SW 1271 (cell line): ENCODE measurements at places on chromosomes 7 and 10.

GRCh38 chr7:71871446-71871845 lies 540.7 kb downstream of the CALN1 start:
- DNase-seq, result no peak

DNA sequence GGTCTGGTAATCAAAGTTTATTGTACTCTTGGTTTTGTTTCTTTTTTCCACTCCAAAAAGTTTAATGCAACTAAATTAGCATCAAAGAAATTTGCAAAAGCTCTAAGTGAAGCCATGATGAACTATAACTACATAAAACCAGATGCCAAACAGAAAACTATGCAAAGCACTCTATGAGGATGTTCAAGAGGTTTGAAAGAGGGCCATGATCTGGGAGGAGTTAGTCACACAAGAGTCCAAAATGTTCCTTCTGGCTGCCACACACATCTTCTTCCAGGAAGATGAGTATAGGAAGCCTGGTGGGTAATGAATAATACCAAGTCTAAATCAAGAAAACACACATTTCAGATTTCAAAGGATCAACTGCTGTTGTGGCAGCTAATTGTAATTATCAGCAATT lies 28.4 kb downstream of the GLI3 start:
- DNase-seq, result no peak

DNA sequence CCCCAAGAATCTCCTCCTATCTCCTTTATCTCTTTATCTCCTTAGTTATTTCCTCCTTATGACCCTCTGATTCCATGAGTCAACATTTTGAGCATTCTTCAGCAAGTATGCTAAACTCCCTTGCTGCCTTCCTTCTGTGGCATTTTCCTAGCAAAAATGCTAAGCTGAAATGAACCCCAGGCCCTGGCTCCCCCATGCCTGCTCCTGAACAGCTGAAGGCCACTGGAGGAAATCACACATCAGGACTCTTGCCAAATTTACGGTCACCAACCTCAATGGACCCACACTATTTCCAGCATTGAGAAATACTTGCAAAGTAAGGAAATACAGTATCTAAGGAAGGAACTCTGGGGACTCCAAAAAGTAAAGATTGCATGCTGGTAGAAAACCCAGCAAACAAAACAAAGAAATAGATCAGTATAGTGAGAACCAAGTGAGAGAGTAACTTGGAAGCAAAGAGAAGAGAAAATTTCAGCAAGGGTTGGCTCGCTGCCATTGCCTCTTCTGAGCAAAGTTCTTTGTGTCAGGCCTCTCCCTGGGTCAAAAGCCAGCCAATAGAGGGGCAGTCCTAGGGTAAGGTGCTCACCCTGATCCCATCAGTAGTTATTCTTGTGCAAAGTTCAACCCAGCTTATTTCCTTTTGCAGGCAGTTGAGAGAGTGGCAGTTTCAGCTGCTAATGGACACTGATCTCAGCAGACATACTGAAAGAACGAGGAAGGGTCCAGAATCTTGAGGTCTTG lies 5.1 kb upstream of the PLEKHS1 start:
- no peak for DNase-seq

DNA sequence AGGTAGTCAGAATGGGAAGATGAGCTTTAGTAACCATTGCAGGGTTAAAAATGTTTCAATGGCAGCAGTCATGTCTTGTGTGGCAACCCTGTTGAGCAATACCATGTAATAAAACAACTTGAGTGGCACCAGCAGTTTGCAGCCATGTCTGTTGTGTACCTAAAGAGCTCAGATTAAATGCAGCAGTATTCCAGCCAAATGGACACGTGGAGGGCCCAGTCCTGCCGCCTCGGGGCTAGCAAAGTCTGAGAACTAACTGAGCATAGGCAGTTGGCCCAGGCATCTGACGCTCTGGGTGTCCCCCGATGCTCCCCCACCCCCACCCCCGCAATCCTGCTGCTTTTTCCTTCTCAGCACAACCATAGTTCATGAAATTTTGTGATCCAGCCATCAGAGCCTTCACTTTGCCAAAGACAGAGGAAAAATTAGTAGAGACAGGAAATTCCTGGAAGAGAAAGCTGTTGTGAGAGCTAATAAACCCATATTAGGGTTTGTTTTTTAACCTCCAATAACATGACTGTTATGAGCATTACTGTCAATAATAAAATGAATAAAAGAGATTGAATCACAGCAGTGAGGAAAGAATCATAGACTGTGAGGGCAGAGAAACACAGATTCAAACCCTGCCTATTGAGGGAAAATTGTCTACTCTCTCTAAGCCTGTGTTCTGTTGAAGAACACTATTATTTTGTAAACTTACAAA lies 220.6 kb upstream of the RHOBTB1 start:
- DNase-seq, result no peak

DNA sequence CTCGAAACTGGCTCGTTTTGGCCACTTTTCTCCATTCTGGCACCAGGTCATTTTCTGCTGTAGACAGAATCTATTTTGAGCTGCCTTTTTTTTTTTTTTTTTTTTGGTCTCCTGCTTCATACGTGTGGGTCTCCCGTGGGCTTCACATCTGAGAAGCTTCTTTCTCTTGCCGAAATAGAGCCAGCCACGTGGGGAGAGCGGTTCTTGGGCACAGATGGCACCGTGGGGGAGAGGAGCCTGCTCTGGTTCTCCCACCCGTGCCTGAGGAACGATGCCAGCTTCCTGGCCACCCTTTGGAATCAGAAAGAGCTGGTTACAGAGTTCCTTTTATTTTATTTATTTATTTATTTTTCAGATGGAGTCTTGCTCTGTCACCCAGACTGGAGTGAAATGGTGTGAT lies 48.7 kb upstream of the OCM2 start:
- DNase-seq, result no peak

GRCh38 chr7:76057813-76058145 lies 9.9 kb downstream of the MDH2 start:
- no peak for DNase-seq

DNA sequence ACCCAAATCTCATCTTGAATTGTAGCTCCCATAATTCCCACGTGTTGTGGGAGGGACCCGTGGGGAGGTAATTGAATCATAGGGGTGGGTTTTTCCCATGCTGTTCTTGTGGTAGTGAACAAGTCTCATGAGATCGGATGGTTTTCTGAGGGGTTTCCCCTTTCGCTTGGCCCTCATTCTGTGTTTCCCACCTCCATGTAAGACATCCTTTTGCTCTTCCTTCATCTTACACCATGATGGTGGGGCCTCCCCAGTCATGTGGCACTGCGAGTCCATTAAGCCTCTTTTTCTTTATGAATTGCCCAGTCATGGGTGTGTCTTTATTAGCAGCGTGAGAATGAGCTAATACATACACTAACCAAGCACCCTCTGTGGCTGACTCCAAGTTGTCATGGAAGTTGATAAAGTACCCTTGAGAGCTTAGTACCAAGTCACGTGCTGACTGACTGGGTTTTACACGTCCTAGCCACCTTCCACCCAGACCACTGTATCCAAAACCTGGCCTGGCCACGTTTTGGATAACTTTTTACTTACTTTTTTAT lies 614.4 kb downstream of the SDK1 start:
- DNase-seq, result no peak

DNA sequence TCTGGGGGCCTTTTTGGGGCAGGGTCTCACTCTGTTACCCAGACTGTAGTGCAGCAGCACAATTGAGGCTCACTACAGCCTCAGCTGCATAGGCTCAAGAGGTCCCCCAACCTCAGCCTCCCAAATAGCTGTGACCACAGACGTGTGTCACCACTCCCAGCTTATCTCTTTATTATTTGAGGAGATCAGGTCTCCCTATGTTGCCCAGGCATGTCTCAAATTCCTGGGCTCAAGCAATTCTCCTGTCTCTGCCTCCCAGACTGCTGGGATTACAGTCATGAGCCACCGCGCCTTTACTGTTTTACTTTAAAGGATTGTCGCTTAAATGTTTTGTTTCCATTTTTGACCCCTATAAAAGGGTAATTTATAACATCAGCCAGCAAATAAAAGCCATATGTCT lies 502.6 kb upstream of the AUTS2 start:
- no peak for DNase-seq

- DNase-seq, result no peak
Measured at GRCh38 chr7:131026297-131027000, 292.4 kb upstream of the KLF14 start.

GRCh38 chr7:8035647-8036518 lies 67.3 kb downstream of the GLCCI1 start:
- no peak for DNase-seq

DNA sequence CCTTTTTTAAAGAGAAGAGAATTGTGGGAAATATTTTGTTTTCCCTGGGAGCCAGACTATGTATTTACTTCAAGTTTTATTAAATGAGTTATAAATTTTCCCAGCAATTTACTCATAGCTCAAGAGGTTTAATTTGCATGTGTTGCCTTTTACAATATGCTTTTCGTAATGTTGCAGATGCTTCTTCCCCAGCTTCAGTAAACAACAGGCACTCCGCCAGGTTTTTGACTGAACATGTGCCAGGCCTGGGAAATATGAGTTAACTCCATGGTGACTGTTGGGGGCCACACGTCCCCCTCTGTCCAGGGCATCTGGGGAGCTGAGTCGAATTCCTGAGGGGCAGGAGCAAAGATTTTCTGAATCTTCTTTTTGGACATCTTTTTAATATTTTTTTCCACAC lies 545.7 kb downstream of the LRMDA start:
- DNase-seq, result no peak

GRCh38 chr7:70935311-70935710 lies 196.6 kb upstream of the GALNT17 start:
- no peak for DNase-seq

GRCh38 chr7:56537477-56537876 lies 421.3 kb upstream of the NUPR2 start:
- no peak for DNase-seq

GRCh38 chr7:40646717-40647116 lies 511.9 kb downstream of the SUGCT start:
- no peak for DNase-seq

DNA sequence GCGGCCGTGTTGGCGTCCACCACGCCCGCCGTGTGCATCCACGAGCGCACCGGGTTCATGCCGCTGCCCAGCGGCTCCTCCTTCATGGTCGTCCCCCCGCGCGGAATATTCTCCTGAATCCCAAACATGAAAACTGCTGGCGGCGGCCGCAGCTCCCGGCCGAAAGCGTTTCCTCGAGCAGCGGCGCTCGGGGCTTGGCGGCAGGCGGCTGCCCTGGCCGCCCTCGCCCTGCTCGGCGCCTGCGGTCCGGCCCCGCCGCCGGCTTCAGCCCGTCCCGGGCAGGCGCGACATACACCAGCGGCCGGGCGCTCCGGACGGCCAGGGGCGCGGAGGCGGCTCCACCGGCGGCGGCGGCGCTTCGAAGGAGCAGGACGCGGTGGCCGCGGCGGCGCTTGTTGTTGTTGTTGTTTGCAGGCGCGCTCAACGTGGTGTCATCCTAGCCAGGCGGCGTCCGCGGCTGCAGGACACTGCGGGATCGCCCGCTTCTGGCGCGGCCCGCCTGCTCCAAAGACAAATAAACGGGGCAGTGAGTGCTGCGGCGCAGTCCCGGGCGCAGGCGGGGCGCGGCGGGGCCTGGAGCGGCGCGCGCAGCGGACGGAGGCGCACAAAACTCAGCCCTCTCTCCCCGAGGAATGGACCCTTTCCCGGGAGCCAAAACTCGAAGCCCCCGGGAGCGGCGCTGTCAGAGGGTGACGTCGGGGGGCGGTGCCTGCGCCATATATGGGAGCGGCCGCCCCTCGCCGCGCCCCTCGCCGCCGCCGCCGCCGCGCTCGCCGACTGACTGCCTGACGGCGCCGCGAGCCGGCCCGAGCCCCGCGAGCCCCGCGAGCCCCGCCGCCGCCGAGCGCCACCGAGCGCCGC lies at the start of gene EBF3:
Gene EBF3 (minus strand): TSS at position 634 of the 861 bp plus-strand sequence. CDS start 506 bp downstream, at position 128.
- DNase-seq, result peak; percentile 36

GRCh38 chr7:30974605-30975255 lies 11.0 kb downstream of the GHRHR start:
- DNase-seq, result no peak

DNA sequence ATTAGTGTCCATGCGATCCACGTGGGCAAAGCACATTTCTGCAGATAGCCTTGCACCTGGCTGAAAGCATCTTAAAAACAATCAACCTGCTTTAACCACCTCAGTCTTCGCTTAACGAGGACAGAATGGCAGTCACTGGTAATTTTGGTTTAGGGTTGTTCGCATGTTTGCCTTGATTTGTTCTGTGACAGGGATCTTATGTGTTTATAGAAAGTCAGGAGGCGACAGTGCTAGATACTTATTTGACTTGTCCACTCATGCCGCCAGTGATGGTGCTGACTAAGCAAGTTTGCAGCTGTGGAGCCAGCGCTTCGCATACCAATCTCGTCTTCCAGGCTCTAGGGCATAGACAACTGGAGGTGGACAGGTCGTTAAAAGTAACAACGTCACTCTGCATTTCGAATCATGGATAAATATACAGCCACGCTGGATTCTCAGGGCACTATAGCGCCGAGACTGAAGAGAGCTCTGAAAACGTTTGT lies 1.2 kb upstream of the TMEM243 start:
- no peak for DNase-seq

GRCh38 chr10:26879744-26880143 lies 19.0 kb upstream of the ABI1 start:
- no peak for DNase-seq

DNA sequence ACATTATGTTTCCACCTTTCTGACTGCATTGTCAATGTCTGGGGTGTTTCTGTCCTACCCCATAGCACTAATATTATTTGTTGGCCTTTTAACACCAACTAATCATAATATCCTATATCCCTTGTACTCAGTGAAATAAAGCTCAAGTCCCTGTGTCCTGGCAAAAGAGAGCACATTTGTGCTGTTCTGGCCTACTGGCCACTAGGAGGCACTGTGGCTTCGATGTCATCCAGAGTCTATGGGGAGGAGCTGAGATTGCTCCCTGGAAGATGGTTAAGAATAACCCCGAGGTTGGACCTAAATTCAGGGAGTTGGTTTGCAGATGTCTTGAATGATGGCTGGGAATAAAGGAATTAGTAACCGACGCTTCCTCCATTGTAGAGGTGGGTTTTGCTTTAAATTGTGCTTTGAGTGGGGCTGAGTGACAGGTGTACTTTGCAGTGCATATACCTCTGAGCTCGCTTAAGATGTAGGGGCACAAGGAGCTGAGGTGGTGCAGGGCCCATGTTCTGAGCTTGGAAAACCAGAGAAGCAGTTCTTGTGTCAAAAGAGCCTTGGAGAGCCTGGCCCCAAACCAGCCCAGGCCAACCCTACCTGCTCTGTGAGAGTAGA lies 191.2 kb upstream of the PRSS1 start:
- peak; percentile 21 for DNase-seq

- no peak for DNase-seq
Measured at GRCh38 chr7:151843181-151843580, 33.7 kb downstream of the PRKAG2 start.

GRCh38 chr7:79590916-79591623 lies 137.6 kb upstream of the MAGI2 start:
- DNase-seq, result no peak

GRCh38 chr10:104907521-104907920 lies 266.4 kb downstream of the SORCS3 start:
- DNase-seq, result no peak

DNA sequence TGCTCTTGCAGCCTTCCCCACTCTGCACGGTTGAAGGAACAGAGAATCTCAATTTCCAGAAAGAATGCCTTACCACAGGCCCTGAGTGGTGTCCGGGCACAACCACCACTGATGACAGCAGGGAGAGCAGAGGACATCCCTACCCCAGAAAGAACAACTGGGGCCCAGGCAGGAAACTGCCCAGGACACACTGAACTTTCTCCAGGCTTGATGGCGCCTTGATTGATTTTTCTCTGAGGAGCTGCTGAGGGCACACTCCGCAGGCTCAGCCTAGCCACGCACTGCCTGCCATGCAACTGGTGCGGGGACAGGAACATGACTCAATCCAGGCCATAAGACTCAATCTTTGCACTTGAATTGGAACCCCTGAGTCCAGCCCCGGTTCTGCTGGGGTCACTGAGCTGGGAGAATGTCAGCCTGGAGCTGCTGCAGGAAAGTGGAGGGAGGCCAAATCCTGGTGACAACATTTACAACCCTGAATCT lies 5.9 kb downstream of the AKR1B1 start:
- no peak for DNase-seq
